ENCODE measurements at places on chromosomes 2 and 18.
A peak's percentile ranks its signal among the peaks of the same experiment; 100 is the strongest.

GRCh38 chr2:186889101-186889879, 40.3 kb upstream of the ZSWIM2 start:
- DNase-seq: peak; percentile 84

- DNase-seq: no peak
Observed at GRCh38 chr2:161177969-161178368, 17.7 kb downstream of the TANK start.

- no peak for DNase-seq
Observed at GRCh38 chr18:24388957-24389356, 8.7 kb downstream of the OSBPL1A start.

- no peak for DNase-seq
Observed at GRCh38 chr2:120331903-120332302, 14.0 kb upstream of the INHBB start.

- no peak for DNase-seq
Observed at GRCh38 chr2:239321596-239322415, 79.0 kb downstream of the HDAC4 start.

GRCh38 chr2:11761259-11761658, 14.8 kb downstream of the LPIN1 start:
- DNase-seq: no peak

DNA sequence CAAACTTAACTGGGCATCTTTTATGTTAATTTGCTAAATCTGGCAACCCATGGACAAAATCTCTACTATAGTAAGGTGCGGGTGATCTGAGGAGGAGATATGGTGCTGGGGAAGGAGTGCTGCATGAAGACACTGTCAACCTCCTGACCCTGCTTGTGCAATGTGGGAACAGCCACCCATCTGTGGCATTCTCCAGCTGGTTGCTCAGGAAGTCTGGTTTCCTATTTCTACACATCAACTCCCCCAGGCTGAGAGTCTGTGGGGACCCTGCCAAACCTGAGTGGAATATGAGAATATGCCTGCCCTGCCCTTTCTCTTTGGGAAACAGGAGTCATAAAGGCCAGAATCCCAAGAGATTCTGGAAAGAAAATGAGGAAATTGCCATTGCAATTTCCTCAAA, 60.1 kb upstream of the PAX3 start:
- peak; percentile 73 for DNase-seq

DNA sequence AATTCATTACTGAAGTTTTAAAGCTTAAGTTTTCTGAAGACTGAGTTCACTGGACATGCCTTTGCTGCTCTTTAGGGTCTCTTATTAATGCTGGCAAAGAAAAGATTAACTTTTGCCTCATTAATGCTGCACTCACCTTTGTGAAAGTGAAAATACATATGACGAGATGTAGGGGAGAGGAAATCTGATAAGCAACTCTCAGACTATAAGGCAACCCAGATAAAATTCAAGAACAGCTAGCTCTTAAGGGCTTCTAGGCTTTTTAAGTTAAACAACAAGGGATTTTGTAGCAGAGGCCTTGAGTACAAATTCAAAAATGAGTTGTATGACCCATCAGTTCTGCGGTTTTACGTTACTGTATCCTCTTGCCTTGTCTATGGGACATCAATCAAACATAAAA, 143.7 kb downstream of the USP34 start:
- no peak for DNase-seq

- DNase-seq: no peak
Observed at GRCh38 chr2:42498497-42498896, 4.7 kb upstream of the KCNG3 start.
